Activated effector memory CD4-positive, alpha-beta T cell treated with anti-CD3 and anti-CD28 coated beads, Interleukin-2, amount 50 U/mL, for 16 hours (primary cell): ENCODE measurements at places on chromosomes 2 and 18.

- DNase-seq: no peak
These were observed 811.3 kb downstream of the CNTNAP5 start for GRCh38 chr2:124836416-124836815.

DNA sequence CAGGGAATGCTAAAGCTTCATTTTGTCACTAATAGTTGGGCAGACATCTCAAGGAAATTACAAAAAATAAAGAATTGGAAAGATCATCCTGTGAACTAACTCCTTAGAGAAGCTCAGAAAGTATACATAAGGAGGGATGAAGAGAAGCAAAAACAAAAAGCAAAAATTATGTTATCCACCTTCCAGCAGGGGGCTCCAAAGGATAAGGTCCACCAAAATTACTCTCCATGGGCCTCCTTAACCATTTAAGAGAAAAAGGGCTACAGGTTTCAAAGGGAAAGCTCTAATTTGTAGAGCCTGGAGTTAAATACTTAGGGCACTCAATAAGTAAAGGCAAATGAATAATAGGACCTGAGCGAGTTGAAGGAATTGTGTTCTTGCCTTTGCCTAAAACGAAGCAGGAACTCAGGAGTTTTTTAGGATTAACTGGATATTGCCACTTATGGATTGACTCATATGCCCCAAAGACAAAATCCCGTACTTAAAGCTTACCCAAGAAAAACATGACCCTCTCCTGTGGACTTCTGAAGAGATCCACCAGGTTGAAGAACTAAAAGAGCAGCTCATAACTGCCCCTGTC is 1167.9 kb downstream of the DSC3 start:
- no peak for DNase-seq

- no peak for DNase-seq
These were observed 27.9 kb downstream of the GPR45 start for GRCh38 chr2:105269426-105269825.

DNA sequence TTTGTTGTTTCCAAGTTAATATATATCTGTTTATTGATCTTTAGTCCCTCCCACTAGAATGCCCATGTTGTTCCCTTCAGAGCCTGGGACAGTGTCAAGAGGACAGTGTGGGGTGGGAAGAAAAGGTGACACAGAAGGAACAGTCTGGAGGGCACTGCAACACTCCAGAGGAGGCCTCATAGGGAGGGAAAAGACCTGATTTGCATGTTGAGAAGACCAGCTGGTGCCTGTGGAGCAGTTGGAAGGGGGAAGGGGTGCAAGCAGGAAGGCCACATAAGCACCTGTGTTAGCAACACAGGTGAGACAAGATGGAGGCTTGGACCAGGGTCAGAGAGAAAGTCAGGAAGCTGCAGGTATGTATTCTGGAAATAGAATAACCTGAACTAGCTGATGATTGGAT is 48.1 kb upstream of the FHOD3 start:
- DNase-seq: no peak

DNA sequence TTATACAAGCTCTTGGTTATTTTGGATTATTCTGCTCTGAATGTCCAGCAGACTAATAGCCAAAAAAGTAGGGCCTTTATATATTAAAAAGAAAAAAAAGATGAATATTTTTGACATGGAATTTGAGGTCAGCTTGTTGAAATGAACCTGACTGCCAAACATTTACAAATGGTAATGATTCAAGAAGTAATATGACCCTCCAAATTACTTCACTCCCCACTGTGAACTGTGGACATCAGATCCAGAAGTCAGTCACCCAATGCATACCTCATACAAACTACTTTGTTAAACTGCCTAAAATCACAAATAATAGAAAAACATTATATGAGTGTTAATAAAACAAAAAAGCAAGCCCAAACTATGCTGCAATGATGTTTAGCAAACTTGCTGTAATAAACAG is 10.0 kb downstream of the EPG5 start:
- no peak for DNase-seq

- DNase-seq: no peak
These were observed 5.8 kb upstream of the NDUFV2 start for GRCh38 chr18:9096685-9097084.

DNA sequence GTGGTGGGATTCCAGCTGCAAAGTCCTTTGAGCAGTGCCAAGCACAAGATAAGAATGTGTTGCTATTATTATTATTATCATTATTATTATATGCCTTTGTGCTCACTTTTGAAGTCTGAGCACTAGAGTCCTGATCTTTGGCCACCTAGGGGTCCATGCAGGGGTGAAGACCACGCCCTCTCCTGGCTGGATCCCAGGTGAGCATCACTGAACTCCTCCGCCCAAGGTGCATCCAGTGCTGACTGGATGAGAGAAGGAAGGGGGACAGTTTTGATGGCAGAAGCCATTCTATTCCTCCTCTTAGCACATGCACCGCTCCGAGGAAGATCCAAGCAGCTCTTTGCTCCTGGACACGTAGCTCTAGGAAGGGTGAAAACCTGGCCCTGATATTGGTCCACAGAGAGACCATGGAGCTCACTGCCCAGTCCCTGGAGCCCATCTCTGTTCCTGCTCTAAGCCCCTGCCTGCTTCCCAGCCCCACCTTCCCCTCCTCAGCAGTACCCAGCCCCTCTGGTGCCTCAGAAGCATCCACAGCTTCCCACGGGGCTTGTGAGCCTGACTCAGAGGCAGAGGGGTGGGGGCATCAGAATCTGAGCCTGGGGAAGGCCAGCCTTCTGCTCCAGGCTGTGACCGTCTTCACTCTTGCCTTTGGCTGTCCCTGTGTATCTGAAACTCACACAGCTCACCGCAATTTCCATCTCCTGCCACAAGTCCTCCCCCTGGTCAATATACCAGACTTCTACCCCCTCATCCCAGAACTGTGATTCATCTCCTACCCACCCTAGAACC is 45.4 kb downstream of the MCFD2 start:
- no peak for DNase-seq

DNA sequence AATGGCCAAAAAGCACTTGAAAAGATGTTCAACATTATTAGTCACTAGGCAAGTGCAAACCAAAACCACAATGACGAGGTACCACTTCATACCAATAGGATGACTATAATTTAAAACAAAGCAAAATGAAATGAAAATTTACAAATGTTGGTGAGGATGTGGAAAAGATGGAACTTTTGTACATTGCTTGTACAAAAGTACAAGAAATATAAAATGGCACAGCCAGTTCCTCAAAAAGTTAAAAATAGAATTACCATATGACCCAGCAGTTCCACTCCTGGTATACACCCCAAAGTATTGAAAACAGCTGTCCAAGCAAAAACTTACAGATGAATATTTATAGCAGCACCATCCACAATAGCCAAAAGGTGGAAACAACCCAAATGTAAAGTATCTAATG is 107.8 kb upstream of the XPO1 start:
- no peak for DNase-seq

DNA sequence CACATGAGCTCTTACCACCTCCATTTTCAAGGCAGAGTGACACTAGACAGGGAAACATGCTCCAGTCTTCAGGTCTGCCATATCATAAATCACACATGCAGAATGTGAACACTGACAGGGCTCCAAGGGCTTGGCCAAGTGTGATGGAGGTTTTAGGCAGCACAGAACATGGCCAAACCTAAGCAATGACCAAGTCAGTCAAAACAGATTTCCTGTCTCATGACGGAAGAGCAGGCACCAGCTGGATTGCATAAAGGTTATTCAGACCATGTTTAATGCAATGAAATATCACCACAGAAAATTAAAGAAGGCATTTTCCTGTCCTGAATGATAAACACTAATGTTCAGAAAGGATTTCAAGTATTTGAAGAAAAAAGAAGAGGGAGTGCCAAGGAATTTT is 72.5 kb downstream of the SUMO1 start:
- no peak for DNase-seq

- peak; percentile 69 for DNase-seq
These were observed 286.2 kb upstream of the TRIB2 start for GRCh38 chr2:12430407-12431133.

DNA sequence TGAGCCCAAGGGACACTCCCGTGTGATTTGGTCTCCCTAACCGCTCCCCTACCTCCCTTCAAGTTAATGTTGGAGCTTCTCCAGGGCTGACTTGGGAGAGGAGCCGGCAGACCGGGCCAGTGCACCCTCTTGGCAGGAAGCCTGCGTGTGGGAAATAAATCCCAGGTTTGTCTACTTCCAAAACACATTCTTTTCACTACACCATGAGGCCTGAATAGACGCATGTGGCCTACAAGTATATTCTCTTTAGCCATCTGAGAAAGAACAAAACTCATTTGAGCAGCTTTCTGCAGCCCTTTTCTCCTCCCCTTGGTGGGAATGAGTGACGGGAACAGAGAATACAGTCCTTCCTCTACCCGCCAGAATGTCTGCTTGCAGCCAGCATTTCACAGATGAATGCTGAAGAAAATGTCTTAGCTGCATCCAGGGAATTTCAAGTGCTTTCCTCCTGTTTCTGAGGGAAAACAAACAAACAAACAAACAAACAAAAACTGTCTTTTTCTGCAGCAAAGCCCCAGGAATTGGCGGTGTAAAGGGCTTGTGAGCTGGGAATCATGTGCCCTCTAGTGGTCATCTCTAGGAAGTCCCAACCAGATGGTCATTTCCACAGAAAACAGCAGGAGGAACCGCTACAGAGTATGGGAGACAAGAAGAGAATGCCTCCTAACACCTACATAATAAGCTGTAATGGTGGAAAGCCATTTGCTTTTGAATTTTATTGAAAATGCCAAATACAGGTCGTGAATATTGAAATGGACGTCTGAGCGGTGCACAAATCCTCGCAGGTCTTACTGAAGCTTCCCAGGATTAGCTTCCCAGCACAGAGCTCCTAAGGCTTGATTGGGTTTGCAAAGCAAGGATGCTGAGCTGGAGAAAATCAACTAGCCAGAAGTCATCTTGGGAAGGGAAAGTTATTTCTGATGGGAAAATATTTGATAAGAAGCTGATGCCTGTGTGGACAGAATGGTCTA is 41.2 kb upstream of the DAPL1 start:
- no peak for DNase-seq

DNA sequence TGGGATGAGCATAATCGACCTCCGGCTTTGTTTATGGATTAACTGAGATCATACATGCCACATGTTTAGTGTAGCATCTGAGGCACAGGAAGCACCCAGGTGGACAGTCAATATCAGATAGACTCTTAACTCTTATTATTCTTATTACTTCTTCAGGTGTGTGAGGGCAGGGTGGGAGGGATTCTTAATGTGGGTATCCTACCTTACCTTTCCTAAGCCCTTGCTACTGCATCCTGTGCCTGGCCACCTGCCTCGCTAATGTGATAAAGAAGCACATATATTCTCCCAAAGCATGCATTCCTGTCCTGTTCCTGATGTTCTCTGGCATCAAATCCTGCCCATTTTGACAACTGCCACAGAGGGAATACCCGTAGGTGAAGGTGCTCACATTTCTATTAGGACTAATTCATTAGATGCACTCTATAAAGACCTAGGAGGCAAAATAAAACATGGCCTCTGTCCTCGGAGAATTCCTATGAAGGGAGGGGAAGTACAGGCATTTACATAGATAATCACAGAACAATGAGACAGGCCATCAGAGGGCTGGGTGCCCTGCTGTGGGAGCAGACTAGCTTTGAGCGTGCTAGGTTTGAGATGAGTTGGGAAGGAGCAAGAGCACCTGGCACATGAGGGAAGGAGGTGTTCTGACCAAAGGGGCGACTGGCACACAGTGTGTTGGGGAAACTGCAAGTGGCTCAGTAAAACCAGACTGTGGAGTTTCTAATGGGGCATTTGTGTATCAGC is 19.5 kb upstream of the CELF4 start:
- no peak for DNase-seq
